ENCODE measurements at places on chromosomes 2 and 18. TPM values are rescaled to one million over a fixed set of nuclear protein-coding genes. Genes with fewer than 3 reads are reported as not detected.

RAB6C gene
- total RNA-seq: not detected

ABCG5 gene
- total RNA-seq: not detected

ITM2C gene
- total RNA-seq: 46.8 TPM

TUBB8B gene
- not detected for total RNA-seq

CARF gene
- total RNA-seq: 3.1 TPM

NRBP1 gene
- 107 TPM for total RNA-seq

MYCN gene
- not detected for total RNA-seq

KIF5C gene
- 0.28 TPM for total RNA-seq

SLC9A4 gene
- not detected for total RNA-seq

GRCh38 chr2:36770542-36771287 lies 74.2 kb downstream of the VIT start:
- H3K27ac ChIP-seq: no peak overlapping the region
- no peaks in the 10 kb centered on the region for H3K4me1 ChIP-seq
- no peaks in the 10 kb centered on the region for H3K36me3 ChIP-seq
- H3K27me3 ChIP-seq: peaks cover 21% of the 10 kb centered on the region

GRCh38 chr2:231421051-231421580 lies 25.6 kb downstream of the B3GNT7 start:
- H3K4me3 ChIP-seq: no peak overlapping the region
- no peaks in the 10 kb centered on the region for H3K4me1 ChIP-seq
- no peak for DNase-seq

- DNase-seq: no peak
- no peak overlapping the region for H3K27ac ChIP-seq
- H3K27me3 ChIP-seq: no peaks in the 10 kb centered on the region
- peaks cover 2% of the 10 kb centered on the region for H3K36me3 ChIP-seq
Observed at GRCh38 chr2:99888617-99889016, 253.8 kb downstream of the AFF3 start.

DNA sequence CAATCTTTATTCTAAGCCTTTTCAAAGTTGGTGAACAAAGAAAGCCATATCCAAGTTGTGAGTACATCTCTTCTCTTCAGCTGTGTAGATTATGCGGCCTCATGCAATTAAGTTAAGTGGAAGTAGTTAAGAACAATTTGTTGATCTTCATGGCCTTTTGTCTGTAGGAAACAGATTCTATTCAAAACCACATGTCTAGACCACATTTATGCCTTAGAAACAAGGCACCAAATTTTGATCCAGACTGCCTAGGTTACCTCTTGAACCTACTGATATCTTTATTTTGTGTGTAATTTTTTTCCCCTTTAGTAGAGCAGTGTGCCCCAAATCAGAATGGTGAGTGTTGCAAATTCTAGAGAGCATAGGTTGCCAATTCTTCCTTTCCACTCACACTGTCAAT lies 101.6 kb upstream of the CERS6 start:
- no peak for DNase-seq
- H3K4me3 ChIP-seq: no peak overlapping the region
- no peak overlapping the region for H3K27ac ChIP-seq
- no peaks in the 10 kb centered on the region for H3K4me1 ChIP-seq
- no peaks in the 10 kb centered on the region for H3K27me3 ChIP-seq

DNA sequence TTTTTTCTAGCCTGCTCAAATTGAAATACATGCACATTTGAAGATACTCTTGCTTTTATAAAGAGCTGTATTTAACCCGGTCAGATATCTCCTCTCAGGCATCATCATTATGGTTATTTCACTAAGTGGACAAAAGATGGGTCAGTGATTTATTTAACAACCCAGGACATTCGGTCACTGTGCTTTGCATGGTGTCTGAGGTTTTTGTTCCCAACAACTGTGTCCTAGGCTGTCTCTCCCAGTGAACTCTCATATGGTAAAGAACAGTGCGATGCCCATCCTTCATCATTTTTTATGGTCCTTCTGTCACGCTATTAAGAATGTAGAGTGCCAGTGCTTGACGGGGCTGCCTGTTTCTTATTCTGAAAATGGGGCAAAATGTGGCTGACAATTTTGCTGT lies 372.4 kb downstream of the PTPRM start:
- no peak overlapping the region for H3K27ac ChIP-seq
- no peak for DNase-seq
- H3K4me1 ChIP-seq: peaks cover 2% of the 10 kb centered on the region
- no peak overlapping the region for H3K4me3 ChIP-seq
- H3K27me3 ChIP-seq: no peaks in the 10 kb centered on the region

DNA sequence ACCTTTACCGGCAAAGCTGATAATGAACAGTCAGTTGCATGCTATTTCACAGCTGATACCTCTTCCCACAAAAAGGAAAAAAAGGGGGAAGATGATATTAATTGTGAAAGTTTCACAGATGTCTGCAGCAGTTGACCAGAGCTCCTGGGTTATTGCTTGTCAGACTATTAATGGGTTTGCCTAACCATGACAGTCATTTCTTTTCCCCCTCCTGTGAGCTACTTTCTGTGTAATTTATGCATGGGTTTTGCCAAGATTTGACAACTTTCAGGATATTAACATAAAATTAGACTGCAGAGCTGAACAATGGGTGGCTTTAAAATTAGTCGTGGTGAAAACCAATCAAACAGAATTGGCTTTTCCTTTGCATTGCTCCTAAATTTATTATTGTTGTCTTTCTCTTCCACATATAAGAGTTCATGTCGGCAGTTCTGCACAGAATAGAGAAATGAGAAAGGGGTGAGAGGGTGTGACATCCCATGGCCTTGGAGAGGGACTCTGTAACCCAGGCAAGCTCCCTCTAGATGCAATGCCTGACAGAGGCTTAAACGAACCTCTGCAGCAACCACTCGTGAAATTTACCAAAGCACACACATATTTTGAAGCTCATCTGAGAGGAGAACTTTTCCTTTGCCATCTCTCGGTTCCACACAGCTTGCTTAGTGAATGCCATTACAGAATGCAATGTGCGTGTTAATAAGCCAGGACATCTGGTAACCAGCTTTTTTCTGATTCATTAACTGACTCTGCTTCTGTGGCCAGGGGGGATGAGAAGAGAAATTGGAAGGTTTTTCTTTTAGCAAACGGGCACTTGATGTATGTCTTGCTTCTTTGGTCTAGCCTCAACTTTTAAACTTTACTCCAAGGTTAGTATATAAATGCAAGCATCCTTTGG lies 82.2 kb upstream of the ITGA4 start:
- H3K36me3 ChIP-seq: no peaks in the 10 kb centered on the region
- H3K27ac ChIP-seq: no peak overlapping the region
- H3K4me3 ChIP-seq: no peak overlapping the region

DNA sequence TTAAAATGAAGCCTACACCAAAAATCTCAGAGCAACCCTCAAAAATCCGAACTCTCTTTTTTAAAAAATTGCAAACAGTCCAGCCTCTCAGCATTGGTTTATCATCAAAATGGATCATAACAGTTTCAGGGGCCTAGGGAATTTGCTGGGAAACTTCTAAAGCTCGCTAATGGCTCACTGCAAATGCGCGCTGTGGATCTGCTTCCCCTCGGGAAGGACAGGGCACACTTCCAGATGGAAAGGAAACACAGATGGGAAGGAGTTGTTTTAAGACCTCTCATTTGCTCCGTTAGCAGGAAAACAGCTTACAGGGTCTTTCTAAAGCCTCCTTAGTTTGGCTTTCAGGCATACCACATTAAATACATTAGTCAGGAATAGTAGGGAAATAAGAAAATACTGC lies 27.2 kb downstream of the FECH start:
- no peaks in the 10 kb centered on the region for H3K27me3 ChIP-seq
- no peak overlapping the region for H3K4me3 ChIP-seq
- peaks cover 26% of the 10 kb centered on the region for H3K36me3 ChIP-seq
- DNase-seq: no peak

DNA sequence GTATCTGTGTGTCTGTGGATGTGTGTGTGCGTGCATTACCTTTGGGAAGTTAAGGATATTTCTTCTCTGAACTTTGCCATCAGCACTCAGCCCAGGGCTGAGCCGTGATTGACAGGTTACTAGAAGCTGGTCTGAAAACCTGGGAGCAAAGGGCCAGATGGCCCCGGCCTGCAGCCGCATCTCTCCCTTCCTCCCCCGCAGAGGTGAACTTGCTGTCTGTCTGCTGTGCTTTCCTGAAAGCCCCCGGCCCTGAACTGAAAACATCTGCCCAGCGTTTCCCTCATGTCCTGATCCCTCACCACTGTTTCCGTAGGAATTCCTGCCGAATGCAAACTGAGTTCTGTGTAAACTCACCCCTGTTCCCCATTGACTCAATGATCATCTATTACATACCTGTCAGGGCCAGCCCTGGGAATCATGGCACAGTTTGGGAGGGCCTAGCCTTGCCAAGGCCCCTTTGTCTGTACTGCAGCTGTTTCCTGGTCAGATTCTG lies 45.8 kb downstream of the MYCN start:
- H3K27ac ChIP-seq: no peak overlapping the region
- no peaks in the 10 kb centered on the region for H3K36me3 ChIP-seq
- H3K4me3 ChIP-seq: no peak overlapping the region
- no peaks in the 10 kb centered on the region for H3K4me1 ChIP-seq

DNA sequence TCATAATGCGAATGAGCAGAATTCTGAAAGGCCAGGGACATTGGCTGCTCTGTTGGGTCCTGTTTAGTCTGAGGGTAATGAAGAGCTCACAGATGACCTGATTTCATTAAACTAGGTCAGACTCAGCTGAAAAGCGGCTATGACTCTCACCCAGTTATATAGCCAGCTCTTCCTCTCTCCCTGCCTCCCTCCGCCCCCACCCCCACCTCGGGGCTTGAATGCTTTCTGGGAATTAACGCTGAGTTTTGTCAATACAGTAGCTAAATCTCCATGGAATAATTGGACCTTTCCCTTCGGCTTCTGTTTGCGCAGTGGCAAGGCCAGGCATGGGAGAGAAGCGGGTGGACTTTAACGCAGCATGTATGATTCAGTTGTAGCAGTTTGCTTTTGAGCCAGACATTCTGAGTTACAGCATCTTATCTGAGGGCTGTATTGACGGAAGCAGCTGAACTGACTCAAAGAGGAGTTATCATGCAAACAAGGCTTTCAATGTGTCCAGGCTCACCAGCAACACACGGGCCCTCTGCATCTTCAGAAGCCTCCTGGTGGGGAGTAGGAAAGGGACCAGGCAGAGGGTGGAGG lies 110.6 kb downstream of the MYCN start:
- no peaks in the 10 kb centered on the region for H3K27me3 ChIP-seq
- no peaks in the 10 kb centered on the region for H3K4me1 ChIP-seq
- H3K36me3 ChIP-seq: no peaks in the 10 kb centered on the region
- no peak overlapping the region for H3K27ac ChIP-seq
- no peak for DNase-seq

DNA sequence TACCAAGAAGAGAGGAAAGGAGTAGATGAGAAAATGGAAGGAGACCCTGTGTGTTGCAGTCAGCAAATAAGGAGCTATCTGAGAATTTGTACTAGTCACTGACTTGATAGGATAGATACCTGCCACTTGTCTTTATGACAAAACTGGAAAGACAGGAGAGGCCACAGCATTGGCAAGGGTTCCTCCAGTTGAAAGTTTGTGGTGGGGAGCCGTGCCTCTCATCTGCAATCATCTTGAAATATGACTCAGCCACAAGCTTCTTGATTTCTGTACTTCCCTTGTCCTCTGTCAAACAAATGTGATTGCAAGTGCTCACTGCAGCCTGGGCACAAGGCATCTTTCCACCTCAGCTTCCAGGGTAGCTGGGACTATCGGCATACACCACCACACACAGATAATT lies 99.1 kb downstream of the GREB1L start:
- peaks cover 10% of the 10 kb centered on the region for H3K27me3 ChIP-seq
- no peak for DNase-seq
- no peak overlapping the region for H3K4me3 ChIP-seq
- H3K36me3 ChIP-seq: no peaks in the 10 kb centered on the region
- no peaks in the 10 kb centered on the region for H3K4me1 ChIP-seq

DNA sequence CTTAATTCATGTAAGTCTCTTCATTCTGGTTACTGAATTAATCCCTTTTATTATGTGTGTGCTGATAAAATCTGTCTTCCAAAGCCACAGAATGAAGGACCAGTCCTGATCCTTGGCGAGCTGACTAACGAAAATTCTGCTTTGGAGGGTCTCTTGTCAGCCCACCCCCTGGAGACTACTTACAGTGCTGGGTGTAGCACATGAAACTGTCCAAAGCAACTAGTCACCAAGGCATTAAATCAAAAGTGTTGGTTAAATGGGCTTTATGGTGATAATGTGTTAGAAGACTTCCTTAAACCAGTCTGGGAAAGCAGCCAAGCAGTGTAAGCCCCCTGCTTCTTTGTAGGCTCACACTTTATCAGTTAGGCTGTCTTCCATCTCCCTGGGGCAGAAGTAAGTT lies 420.2 kb downstream of the SUCLG1 start:
- no peak overlapping the region for H3K27ac ChIP-seq
- no peak for DNase-seq
- H3K4me1 ChIP-seq: no peaks in the 10 kb centered on the region
- H3K4me3 ChIP-seq: no peak overlapping the region

DNA sequence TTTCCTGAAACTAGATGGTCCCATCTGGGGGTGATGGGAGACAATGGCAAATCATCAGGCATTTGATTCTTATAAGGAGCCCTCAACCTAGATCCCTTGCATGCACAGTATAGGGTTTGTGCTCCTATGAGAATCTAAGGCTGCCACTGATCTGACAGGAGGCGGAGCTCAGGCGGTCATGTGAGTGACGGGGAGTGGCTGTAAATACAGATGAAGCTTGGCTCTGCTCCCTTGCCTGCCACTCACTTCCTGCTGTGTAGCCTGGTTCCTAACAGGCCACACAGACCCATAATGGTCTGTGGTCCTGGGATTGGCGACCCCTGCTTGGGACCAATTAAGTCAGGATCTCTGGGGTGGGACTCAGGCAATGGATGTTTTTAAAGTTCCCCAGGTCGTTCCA lies 293.4 kb downstream of the ZNF521 start:
- no peaks in the 10 kb centered on the region for H3K27me3 ChIP-seq
- peaks cover 2% of the 10 kb centered on the region for H3K4me1 ChIP-seq
- H3K4me3 ChIP-seq: no peak overlapping the region
- no peak overlapping the region for H3K27ac ChIP-seq
- DNase-seq: no peak
